ENCODE measurements at places on chromosomes 3 and 15.

GRCh38 chr3:160159806-160160205 is 65.4 kb upstream of the C3orf80 start:
- no peak for DNase-seq

DNA sequence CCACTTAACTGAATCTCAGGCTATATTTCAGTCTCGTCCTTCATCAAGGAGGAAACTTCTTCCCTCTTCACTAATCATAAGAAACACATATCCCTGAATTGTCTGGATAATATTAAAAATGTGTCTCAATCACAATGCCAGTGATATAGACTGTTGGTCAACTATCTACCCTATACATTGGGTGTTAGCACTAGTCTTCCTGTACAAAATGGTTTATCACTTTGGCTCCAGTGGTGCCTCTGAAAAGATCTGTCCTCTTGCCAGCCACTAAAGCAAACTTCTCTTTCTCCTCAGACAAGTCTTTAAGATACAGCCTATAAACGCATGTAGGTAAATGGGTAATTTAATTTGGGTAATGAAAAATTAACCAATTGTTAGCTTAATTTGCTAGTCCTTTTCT is 156.6 kb downstream of the MECOM start:
- no peak for DNase-seq

DNA sequence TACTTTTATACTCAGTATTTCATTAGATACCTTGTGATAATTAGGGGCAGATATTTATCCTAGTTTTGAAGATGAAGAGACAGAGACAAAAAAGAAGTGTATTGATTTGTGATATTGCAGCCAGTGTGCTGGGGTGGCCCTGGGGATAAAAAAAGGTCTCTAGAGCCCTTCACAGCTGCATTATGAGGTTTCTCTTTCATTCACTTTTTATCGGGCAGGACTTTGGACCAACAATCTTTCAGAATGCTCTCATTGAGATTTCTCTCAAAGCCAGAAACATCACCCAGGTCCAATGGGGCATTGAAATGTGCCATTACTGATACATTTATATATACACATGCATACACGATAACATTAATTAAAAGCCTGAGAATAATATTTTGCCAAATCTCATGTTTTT is 20.5 kb upstream of the SELENOT start:
- DNase-seq, result no peak

DNA sequence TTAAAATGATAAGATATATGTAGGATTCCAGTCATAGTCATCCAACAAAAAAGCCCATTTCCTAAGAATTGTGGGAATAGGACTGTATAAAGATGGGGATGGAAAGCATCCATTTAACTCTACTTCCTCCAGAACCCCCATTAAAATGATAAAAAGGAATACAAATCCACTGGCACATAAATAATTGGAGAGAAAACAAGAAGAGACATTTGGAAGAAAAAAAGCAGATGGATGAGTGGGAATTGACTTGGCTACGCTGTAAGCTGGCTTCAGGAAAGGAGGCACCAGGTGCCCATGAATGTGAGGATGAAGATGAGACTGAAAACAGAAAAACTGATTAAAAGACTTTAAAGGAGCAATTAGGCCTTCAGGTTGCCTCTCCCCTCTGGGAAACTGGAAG is 91.8 kb downstream of the ST8SIA2 start:
- no peak for DNase-seq

GRCh38 chr15:89299896-89300295 is 34.7 kb downstream of the POLG start:
- DNase-seq, result no peak

Measured in cerebellar nuclear complex (tissue), 1 donor.